ENCODE measurements at places on chromosomes 7 and 10. TPM values are rescaled to one million over a fixed set of nuclear protein-coding genes. Genes with fewer than 3 reads are reported as not detected.

LRIT1 gene
- not detected for total RNA-seq

AUTS2 gene
- total RNA-seq: not detected

ZNF736 gene
- total RNA-seq: not detected

EPDR1 gene
- 27.3 TPM for total RNA-seq

SCIN gene
- not detected for total RNA-seq

ACTL6B gene
- total RNA-seq: not detected

FAM237B gene
- not detected for total RNA-seq

ADAM22 gene
- total RNA-seq: 6.7 TPM

ZDHHC4 gene
- 65.4 TPM for total RNA-seq

ZPBP gene
- total RNA-seq: not detected

C10orf62 gene
- 0.28 TPM for total RNA-seq

SAMD9 gene
- total RNA-seq: 1.5 TPM

DNAJB12 gene
- 11.4 TPM for total RNA-seq

NKX1-2 gene
- not detected for total RNA-seq

TRIM50 gene
- 21.1 TPM for total RNA-seq

INMT gene
- not detected for total RNA-seq

RET gene
- not detected for total RNA-seq

FAM13C gene
- not detected for total RNA-seq

HMX3 gene
- total RNA-seq: not detected

FZD1 gene
- 0.80 TPM for total RNA-seq

LDB3 gene
- total RNA-seq: not detected

UBTD1 gene
- total RNA-seq: 7.9 TPM

SPDYE8 gene
- not detected for total RNA-seq

JCAD gene
- total RNA-seq: 0.04 TPM

ERVW-1 gene
- not detected for total RNA-seq

PRLHR gene
- total RNA-seq: not detected

C7orf57 gene
- total RNA-seq: not detected

OR2A42 gene
- not detected for total RNA-seq

KLF14 gene
- total RNA-seq: not detected

NPC1L1 gene
- 3.8 TPM for total RNA-seq

FHIP2A gene
- total RNA-seq: 8.3 TPM

TMEM130 gene
- not detected for total RNA-seq

SPRN gene
- total RNA-seq: not detected

MKX gene
- total RNA-seq: not detected

CHAT gene
- total RNA-seq: not detected

AASS gene
- 43.9 TPM for total RNA-seq

ACHE gene
- 0.18 TPM for total RNA-seq

CLCN1 gene
- total RNA-seq: not detected

TSPAN14 gene
- 17.4 TPM for total RNA-seq

ZNF365 gene
- not detected for total RNA-seq

BICC1 gene
- 0.18 TPM for total RNA-seq

STRIP2 gene
- total RNA-seq: 8.2 TPM

VPS50 gene
- total RNA-seq: 20.4 TPM

ANKRD7 gene
- not detected for total RNA-seq

CDHR1 gene
- not detected for total RNA-seq

GDF2 gene
- total RNA-seq: not detected

NPTX2 gene
- total RNA-seq: not detected
